ENCODE measurements at places on chromosomes 2 and 18.

GRCh38 chr18:13221869-13222855 is 3.6 kb downstream of the LDLRAD4 start:
- no peak for DNase-seq

- no peak for DNase-seq
These were observed 51.2 kb upstream of the UGP2 start for GRCh38 chr2:63790491-63790890.

- no peak for DNase-seq
These were observed 25.8 kb downstream of the PHLPP1 start for GRCh38 chr18:62741118-62741566.

GRCh38 chr2:10202131-10202665 is 79.7 kb downstream of the RRM2 start:
- DNase-seq = no peak

- no peak for DNase-seq
These were observed 115.9 kb upstream of the SYT4 start for GRCh38 chr18:43393174-43393573.

DNA sequence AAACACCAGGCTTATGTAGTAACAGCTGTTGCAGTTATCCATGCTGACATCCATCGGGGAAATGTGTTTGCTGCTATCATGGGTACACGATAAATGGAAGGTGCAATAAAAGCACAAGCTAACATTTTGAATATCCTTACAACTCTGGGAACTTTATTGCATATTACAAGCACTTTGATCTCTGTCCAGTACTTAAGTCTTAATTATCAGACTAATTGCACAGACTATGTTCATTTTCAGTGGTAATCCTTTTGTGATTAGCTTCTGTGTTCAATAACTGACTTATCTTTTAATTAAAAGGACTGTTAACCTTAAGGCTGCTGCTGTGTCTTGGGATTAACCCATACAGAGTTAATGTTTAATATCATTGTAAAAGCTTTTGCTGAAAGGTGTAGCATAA is 101.4 kb upstream of the ATP5MC3 start:
- no peak for DNase-seq
